Fibroblast of villous mesenchyme (primary cell): ENCODE measurements at places on chromosomes 1 and 21.
A peak's percentile ranks its signal among the peaks of the same experiment; 100 is the strongest.

GRCh38 chr1:63705078-63705477 lies 68.7 kb upstream of the ROR1 start:
- no peak for DNase-seq

DNA sequence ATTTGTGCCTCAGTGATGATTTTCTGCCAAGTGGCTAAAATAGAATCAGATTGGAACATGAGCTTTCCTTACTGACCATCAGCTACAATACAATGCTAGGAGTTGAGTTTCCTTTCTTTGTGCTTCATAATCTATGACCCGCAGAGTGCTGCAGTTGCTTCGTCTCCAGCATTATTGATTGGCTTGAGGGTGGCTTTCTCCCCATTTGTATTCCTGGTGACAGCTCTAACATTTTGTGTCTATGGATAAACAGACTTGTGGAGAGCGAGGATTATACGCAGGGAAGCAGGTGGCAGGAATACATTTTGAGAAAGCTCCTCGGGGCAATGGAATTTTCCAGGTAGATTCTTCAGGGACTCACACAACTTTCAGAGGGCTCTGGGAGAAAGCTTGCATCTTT lies 223.2 kb downstream of the HHAT start:
- DNase-seq = no peak

GRCh38 chr1:12371053-12371452 lies 141.2 kb downstream of the VPS13D start:
- peak; percentile 77 for DNase-seq

GRCh38 chr21:38221594-38221993 lies 35.2 kb upstream of the KCNJ15 start:
- DNase-seq = no peak

DNA sequence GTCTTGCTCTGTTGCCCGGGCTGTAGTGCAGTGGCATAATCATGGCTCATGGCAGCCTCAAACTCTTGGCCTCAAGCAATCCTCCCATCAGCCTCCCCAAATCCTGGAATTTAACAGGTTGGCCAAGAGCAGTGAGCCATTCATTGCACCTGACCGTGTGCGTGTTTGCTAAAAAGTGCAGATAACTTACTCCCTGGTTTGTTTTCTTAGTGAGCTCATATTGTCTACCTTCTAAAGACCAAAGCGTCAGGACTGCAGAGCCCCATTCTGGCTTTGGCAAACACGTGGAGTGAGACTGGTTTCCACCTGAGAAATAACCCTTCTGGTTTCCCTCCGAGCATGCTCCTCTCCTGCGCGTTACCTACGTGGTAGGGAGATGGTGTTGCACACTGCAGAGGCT lies 32.2 kb upstream of the CA6 start:
- DNase-seq = no peak

- DNase-seq = no peak
Observed at GRCh38 chr1:112509005-112509659, 367 bp downstream of the WNT2B start.

GRCh38 chr1:28280977-28281381 lies 21.7 kb downstream of the SESN2 start:
- DNase-seq = no peak

GRCh38 chr1:218953386-218953785 lies 220.3 kb upstream of the LYPLAL1 start:
- no peak for DNase-seq

DNA sequence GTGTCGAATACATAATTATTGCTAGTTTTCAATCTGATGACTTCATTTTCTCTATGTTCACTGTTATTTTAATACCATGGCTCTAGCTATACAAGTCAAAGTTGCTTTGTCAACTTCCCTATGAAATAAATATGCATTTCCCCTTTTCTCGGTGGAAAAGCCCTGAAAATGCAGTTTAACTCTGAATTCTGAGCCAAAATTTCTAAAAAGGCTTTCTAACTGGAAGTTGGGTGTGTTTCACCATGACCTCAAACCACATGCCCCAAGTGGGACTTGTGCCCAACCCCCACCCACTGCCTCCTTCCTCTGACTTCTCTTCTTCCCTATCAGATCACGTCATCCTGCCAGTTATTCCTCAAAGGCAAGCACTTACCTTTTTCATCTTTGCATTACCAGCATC lies 8.9 kb downstream of the MKNK1 start:
- DNase-seq = no peak

DNA sequence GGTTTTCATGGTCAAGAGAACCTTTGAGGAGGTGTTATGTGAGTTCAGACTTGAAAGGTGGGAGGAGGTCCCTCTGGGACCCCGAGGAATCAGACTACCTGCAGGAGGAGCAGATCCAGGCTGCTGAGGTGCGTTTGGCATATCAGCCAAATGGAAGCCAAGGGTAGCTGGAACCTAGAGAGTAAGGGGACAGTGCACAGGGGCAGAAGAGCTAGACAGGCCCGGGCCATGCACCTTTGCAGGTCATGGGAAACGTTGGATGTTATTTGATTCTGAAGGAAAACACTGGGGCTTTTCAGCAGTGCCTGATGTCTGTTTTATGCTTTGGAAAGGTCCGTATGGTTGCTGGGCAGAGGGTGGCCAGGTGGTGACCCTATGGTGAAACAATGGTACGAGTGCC lies 169.2 kb downstream of the PGBD5 start:
- DNase-seq = no peak

DNA sequence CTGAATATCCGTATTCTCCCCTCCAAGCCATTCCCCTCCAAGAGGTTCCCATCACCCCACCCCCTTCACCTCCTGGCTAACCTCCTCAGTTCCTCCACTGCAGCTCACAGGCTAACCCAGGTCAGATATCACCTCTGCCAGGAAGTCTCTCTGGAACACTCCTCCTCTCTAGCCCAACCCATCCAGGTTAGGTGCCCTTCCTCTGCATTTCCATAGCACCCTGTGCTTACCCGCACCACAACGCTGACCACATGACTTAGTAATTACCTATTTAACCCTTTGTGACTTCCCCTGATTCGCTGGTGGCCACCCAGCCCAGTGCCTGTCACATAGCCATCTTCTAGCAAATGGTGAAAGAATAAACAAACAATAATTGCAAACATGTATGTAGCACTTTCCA lies 49.5 kb upstream of the IFFO2 start:
- no peak for DNase-seq

DNA sequence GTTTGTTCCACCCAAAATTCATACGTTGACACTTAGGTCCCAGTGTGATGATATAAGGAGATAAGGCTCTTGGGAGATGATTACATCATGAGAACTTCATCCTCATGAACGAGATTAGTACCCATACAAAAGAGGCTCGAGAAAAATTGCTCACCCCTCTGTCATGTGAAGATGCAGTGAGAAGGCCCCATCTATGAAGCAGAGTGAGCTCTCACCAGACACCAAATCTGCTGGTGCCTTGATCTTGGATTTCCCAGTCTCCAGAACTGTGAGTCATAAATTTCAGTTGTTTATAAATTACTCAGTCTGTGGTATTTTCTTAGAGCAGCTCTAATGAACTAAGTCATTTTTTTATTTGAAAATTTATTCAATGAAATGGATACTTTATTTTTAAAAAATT lies 42.6 kb upstream of the USP25 start:
- no peak for DNase-seq

- no peak for DNase-seq
Observed at GRCh38 chr1:186843931-186844330, 15.2 kb downstream of the PLA2G4A start.

- no peak for DNase-seq
Observed at GRCh38 chr1:32104127-32104526, 3.7 kb upstream of the KPNA6 start.

GRCh38 chr1:72637593-72637992 lies 355.3 kb upstream of the NEGR1 start:
- DNase-seq = no peak

GRCh38 chr1:86084998-86085397 lies 71.6 kb downstream of the COL24A1 start:
- peak; percentile 6 for DNase-seq

- peak; percentile 23 for DNase-seq
Observed at GRCh38 chr1:203126866-203127665, 460 bp upstream of the ADORA1 start.

DNA sequence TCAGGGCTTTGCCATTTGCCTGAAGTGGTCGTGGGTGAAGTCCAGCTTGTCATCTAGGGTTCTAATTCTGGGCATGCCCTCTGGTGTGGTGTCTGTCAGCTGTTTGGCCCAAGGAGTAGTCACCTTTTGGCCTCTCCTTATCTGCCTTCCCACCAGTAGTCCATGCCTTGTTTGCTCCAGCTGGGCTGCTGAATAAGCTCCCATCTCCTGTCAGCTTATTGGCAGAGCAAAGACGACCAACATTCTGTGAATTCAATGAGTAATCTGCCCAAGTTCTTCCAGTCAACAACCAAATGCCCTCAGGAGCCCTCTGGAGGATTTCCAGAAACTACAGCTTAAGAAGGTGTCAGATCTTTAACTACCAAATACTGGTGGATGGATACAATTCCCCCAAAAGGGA lies 7.0 kb downstream of the BCAN start:
- DNase-seq = no peak

GRCh38 chr1:61318319-61319125 lies 236.2 kb downstream of the NFIA start:
- peak; percentile 85 for DNase-seq

- peak; percentile 99 for DNase-seq
Observed at GRCh38 chr1:84247425-84248220, 53.9 kb upstream of the SAMD13 start.

GRCh38 chr1:61079898-61080336 lies 2.4 kb upstream of the NFIA start:
- DNase-seq = peak; percentile 89

DNA sequence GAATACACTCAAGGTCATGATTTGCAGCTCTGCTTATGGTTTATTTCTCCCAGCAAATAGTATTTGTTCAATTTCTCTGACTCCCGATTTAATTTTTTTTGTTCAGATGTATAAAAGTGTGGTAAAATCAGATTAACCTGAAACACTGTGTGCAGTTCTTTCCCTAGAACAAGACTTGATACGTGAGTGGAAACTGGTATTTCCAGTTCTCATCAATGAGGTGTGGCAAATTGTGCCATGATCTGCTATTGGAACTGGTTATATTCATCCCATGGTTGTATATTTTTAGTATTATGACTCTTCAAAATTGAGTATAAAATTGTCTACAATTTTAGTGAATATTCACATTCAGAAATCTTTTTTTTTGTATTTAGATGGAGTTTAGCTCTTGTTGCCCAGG lies 76.8 kb upstream of the IVNS1ABP start:
- no peak for DNase-seq

GRCh38 chr1:12140016-12140415 lies 26.8 kb upstream of the TNFRSF1B start:
- DNase-seq = no peak

GRCh38 chr1:29673669-29674626 lies 437.6 kb downstream of the PTPRU start:
- no peak for DNase-seq

DNA sequence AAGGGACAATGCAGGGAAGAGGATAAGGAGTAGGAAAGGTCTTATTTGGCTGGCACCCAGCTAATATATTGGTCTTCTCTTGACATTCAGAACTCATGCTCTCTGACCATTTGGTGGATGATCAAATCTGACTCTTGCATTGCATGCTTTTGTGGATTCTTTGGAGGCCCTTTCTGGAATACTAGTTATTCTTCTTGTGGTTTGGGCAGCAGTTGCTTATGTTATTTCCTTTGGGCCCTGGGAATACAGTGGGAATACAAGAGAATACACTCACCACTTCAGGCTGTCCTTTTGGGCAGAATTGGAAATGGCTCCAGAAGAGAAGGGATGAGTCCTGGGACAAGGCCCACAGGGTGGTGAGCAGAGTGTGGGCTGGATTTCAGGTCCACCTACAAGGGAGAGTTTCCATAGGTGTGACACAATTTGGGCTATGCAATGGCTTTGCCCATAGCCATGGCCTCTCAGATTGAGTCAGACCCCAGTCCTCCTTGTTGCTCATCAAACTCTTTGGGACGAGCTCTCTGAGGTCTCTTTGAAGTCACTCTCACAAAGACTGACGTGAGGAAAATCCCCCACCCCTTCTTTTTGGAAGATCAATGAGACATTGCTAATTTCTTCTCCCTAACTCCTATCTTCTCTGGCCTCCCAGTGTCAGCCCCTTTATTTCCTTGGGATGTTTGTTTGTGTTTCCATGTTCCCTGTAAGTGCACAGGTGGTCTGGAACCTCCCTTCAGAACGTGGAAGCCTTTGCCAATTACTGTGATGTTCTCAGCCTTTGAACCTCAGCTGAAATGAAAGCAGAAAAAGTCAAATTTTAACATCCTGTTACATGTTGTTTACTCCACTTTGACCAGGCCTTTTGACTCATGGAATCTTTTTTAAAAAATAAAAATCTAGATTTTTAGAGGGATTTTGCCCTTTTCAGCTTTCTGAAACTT lies 19.4 kb downstream of the HSD11B1 start:
- no peak for DNase-seq

DNA sequence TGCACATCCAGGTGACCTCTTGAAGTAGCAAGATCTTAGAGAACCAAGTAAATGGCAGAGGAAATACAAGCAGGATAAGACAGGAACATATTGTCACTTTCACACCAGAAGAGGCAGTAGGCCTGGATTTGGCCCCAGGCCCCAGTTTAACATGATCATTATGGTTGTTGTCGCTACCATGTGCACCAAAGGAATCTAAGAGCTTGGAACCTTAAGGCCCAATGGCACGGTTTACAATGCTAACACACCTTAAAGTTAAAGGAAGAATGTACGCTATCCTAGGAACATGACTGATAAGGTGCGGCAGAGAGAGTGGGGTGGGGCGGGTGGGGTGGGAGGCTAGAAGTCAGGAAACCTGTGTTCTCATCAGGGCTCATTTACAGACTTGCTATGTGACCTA lies 147.5 kb downstream of the ROR1 start:
- DNase-seq = no peak

GRCh38 chr1:115295904-115296696 lies 41.9 kb downstream of the NGF start:
- DNase-seq = no peak

DNA sequence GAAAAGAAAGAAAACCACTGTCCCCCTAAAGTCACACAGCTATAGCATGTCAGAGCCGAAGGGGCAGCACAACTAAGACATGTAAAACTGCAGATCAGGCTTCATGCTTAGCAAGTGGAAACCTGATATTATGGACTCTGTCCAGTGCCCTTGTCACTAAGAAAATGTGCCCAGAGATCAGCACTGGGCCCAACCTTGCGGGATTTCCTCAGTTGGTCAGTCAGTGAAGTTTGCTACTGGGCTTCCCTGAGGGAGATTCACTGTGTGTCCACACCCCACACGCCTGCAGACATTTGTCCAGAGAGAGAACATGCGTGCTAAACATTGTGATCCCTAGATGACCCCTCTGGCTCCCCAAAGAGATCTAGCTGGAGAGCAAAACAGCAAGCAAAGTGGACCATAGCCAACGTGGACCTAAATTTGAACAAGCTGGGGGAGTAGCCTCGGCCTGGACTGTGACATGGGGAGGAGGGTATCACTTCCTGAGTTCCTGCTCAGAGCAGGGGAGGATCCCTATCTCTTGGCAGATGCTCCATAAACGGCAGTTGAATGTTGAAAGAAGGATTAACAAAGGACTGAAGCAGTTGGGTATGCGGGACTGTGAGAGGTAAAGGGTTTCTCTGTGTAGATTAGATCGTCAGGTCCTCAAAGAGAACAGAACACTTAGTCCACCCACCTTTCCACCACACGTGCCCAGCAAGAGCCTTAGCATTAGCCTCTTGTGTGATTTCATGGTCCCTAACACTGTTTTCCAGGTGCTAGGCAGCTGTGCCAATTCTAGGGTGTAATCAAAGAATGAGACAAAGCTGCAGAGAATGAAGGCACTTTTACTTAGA lies 53.6 kb downstream of the GLUL start:
- DNase-seq = peak; percentile 35

- no peak for DNase-seq
Observed at GRCh38 chr1:28378906-28379305, 9.4 kb downstream of the PHACTR4 start.

GRCh38 chr1:160625321-160625720 lies 21.5 kb downstream of the SLAMF1 start:
- no peak for DNase-seq

- peak; percentile 88 for DNase-seq
Observed at GRCh38 chr1:96559707-96560596, 161.6 kb upstream of the PTBP2 start.
